HT1080 (cell line): ENCODE measurements at places on chromosomes 7 and 10. TPM values are rescaled to one million over a fixed set of nuclear protein-coding genes. Genes with fewer than 3 reads are reported as not detected.

Gene STAG3
- total RNA-seq = 0.10 and 0.23 TPM in 2 replicates

GRCh38 chr10:8402576-8402975, 348.1 kb downstream of the GATA3 start:
- no peak for DNase-seq

- no peak for DNase-seq
Observed at GRCh38 chr7:122454776-122455507, 150.4 kb upstream of the FEZF1 start.

DNA sequence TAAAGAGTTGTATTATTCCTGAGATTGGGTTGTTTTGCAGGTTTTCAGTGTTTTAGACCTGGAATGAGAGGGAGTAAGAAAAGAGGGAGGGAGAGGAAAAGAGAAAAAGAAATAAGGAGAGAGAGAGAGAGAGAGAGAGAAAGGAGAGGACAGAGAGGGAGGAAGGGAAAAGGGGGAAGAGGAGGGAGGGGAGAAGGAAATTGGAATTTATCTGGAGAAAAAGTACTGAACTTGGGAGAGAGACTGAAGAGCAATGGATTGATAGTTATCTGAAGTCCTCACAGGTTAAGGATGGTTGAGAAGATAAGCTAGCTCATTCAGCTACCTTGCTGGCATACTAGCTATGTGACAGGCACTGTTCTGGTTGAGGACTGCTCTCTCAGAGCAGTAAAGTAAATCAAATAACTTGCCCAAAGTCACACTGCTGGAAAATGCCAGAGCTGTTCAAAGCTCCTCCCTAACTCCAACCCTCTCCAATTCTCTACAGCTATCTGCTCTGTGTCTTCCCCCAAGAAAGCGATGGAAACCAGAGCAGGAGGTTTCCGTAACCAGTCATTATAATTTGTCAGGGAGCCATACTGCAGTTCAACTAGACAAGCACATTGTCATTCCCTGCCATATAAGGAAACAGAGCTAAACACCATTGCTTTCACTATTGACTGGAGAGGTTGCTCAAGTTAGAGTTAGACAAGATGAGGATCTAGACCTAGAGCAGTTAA, 10.7 kb downstream of the CALD1 start:
- DNase-seq = no peak

- DNase-seq = no peak
Observed at GRCh38 chr10:103958996-103959395, 7.9 kb upstream of the SLK start.

DNA sequence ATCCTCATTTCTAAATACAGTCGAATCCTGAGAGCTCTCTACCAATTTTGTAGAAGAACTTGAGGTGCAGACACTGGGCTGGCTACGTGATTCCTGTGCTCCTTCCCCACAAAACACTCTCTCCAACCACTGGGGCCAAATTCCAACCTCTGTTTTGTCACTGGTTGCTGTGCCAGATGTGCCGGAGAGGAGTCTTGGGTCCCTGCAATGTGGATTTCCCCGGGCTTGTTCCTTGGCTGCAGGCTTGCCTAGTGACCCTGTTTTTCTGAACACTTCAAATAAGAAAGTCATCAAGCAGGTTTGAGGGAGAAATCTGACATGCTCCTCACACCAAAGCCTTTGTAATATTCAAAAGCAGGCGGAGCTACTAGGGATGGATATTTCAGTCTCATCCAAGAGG, 44.4 kb upstream of the AGBL3 start:
- DNase-seq = no peak

DNA sequence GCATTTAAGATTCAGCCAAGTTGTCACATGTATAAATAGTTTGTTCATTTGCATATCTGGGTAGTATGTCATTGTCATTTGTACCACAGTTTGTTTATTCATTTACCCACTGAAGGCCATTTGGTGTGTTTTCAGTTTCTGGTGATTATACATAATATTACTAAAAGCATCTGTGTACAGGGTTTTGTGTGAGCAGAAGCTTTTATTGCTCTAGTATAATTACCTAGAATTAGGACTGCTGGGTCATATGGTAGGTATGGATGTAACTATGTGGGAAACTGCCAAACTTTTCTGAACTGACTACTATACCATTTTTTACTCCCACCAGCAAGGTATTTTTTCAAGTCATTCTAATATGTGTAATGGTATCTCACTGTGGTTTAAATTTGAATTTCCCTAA, 584.0 kb upstream of the GHITM start:
- no peak for DNase-seq

DNA sequence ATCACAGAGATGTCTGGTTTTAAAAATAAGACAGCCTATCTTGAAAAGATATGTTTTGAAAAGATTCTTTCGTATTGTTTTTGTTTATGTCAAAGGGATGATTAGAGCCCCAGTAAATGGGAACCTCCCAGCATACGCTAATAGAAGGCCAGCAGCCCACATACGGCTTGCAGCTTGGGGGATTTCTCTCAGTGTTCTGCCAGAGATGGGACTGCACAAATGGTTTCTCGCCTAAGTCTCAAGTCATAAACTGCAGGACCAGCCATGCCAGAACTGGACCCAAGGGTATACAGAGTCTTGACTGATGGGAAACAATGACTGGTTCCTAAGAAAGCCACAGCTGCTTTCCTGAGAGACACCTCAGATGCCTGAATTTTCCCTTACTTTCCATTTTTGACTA, 306.9 kb upstream of the DGKB start:
- DNase-seq = no peak
